ENCODE measurements at places on chromosomes 6 and 20.

GRCh38 chr6:1913577-1913976 lies 303.9 kb downstream of the FOXC1 start:
- DNase-seq, result no peak

- no peak for DNase-seq
These were observed 76.2 kb upstream of the RPS6KA2 start for GRCh38 chr6:166703149-166703710.

GRCh38 chr6:157135691-157136090 lies 187.6 kb downstream of the TMEM242 start:
- no peak for DNase-seq

- no peak for DNase-seq
These were observed 136.3 kb downstream of the TFAP2C start for GRCh38 chr20:56765172-56766073.

DNA sequence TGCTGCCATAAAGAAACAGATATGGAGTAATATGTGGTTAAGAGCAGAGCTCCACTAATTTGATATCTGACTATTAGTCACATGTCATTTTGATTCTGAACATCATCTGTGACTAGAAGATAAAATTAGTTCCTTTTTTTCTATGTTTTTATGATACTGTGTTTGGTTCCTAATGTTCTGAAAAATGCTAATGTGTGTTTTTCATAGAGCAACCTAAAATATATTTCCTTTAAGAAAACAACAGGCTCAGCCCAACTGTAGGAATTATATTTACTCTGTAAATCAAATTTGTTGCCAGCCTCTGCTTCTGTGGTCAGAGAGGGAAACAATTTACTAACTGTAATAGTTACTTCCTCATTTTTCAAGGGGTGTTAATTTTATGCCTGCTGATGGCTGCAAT lies 33.3 kb upstream of the TXLNB start:
- DNase-seq, result no peak

DNA sequence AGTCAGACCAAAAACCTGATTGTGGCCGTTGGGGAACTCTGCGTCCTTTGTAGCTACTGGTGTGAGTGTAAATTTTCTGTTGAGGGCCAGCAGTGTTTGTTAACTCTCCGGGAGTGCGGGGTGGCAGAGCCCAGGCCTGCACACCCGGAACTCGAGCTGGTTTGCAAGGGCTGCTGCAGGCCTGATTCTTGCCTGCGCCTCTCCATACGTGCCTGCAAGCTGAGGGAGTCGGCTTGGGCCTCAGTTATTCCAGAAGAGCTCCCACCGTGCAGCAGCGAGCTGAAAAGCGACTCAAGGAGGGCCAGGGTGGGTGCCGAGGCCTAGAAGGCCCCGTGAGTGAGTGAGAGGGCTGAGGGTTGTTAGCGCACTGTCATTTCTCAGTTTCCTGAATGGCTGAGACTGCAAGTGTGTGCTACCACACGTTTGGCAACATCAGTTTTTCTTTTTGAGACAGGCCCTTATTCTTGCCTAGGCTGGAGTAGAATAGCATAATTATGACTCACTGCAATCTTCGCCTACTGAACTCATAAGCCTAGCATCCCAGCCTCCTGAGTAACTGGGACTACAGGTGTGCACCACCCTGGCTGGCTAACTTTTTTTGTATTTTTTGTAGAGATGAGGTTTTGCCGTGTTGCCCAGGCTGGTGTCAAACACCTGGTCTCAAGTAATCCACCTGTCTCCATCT lies 33.9 kb upstream of the KIF13A start:
- DNase-seq, result no peak

DNA sequence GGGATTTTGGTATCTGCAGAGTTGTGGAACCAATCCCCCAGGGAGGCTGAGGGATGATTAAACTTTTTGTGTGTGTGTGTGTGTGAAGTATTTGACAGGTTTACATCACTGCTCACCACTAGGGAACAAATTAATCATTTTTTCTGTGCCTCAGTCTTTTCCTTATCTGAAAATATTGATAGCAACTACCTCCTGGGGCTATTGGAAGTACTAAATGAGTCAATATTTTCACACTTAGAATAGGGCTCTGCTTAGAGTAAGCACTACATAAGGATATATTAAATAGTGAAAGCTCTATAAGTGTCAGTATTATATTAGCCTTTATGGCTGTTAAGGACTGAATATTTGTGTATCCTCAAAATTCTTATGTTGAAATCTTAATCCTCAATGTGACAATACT lies 155.2 kb upstream of the UST start:
- DNase-seq, result no peak

- DNase-seq, result no peak
These were observed 80.3 kb downstream of the BACH2 start for GRCh38 chr6:90216072-90216977.

- DNase-seq, result no peak
These were observed 647 bp upstream of the POU5F1 start for GRCh38 chr6:31170987-31171671.

DNA sequence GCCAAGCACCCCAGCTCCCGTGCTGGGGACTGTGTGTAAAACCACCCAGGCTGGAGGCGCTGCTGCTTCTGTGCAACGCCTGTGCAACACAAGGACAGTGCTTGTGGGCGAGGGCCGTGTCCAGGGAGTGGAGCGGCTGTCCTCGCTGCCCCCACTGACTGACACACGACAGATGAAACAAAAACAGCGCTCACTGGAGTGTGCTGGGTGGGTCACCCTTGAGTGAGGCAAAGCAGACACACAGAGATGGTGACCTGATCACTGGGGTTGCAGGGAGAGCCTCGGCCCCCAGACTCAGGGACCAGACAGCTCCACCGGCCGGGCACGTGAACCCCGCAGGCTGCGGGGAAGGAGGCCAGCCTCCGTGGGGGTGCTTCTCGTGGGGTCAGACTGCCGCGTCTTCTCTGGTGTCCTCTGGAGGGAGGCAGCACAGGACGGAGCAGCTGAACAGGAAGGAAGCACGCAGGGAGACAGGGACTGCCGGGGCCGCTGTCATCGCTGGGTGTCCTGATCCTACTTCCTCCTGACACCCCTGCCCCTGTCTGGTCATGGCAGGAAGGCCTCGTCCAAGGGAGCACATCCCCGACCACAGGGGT lies 75.9 kb upstream of the CST7 start:
- DNase-seq, result no peak

GRCh38 chr6:115393821-115394220 lies 666.9 kb downstream of the FRK start:
- DNase-seq, result no peak

DNA sequence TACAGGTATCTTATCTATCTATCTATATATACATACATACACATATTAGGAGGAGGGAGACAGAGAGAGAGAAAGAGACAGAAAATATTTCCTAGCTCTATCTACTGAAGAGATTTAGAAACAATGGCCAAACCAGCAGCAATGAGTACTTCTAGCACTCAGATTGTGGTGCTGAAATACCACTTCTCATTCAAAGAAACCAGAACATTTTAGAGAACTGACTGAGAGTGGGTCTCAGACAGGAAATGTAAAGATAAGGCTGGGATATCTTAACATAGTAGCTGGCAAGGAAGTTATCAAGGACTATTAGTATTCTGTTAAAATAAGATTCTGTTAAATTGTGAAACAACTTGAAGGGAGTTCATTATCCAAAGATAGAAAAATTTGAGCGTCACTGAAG lies 57.0 kb downstream of the DNAAF9 start:
- no peak for DNase-seq

GRCh38 chr6:167330750-167331149 lies 5.9 kb downstream of the TTLL2 start:
- DNase-seq, result no peak

- no peak for DNase-seq
These were observed 5.8 kb upstream of the MLN start for GRCh38 chr6:33809594-33809993.

DNA sequence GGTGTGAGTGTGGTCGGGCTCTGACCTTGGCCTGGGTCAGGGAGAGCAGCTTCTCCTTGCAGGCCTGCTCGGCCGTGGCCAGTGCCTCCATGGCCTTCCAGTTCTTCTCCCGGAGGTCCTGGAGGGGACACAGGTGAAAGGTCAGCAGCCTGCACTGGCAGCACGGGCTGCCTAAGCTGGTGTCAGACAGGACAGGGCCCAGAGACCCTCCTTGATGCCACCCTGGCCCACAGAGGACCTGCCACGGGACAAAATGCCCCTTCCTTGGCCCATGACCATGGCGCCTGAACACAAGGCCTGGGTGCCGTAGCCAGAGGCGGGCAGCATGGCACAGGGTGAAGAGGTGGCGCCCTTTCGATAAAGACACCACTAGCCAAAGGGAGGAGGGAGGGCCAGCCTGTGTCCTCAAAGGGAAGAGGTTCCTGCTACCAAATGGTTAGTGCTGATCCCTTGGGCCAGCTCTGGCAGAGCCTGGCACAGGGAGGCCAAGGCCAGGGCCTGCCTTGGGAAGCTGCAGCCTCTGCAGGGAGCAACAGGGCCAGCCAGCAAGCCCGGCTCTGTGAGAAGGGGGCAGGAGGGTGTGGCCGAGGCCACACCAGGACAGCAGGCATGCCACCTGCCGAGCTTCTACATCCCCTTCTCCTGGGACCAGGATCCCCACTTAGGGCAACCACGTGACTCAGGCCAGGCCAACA lies 54.8 kb downstream of the DSTN start:
- no peak for DNase-seq

GRCh38 chr6:170024940-170025339 lies 265.9 kb downstream of the DLL1 start:
- no peak for DNase-seq

- no peak for DNase-seq
These were observed 696 bp downstream of the CALHM5 start for GRCh38 chr6:116512111-116512559.

DNA sequence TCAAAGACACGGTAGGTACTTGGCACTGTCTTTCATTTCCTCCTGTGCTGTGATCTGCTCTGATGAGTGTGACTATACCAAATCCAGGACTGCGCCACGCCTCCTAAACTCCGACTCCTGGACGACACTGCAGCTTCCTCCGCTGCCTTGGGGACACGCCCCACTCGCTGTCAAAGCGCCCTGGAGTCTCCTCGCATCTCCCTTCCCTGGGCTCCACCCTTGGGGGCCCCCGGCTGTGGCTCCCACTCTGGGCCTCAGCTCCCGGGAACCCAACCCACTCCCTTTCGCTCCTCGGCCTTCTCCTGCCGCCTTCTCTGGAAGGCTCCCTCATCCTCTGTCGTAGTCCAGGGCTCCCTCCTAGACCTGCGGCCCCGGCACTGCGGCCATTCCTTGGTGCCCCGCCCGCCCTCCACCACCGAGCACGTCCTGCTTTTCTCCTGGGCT lies 61.2 kb downstream of the RSPH3 start:
- no peak for DNase-seq

- no peak for DNase-seq
These were observed 60.9 kb downstream of the FYN start for GRCh38 chr6:111812060-111813038.

- DNase-seq, result no peak
These were observed 40.7 kb downstream of the RGS17 start for GRCh38 chr6:153090241-153090930.

- no peak for DNase-seq
These were observed 26.2 kb upstream of the VEGFA start for GRCh38 chr6:43743682-43744381.

DNA sequence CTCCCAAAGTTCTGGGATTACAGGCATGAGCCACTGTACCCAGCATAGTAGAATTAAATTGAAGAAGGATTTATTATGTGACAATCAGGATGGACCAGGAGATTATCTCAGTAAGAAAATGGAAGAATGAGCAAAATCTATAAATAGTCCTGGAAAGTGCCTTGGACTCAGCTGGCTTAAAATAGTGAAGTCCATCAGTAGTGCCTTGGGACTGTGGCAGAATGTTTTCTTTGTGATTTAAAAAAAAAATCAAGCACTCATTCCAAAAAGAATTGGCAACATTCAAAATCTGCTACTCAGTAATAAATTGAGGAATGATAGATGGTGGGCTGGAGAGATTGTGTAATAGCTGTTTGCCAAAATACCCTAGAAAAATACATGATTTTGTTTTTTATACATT lies 37.0 kb upstream of the MAS1 start:
- no peak for DNase-seq

DNA sequence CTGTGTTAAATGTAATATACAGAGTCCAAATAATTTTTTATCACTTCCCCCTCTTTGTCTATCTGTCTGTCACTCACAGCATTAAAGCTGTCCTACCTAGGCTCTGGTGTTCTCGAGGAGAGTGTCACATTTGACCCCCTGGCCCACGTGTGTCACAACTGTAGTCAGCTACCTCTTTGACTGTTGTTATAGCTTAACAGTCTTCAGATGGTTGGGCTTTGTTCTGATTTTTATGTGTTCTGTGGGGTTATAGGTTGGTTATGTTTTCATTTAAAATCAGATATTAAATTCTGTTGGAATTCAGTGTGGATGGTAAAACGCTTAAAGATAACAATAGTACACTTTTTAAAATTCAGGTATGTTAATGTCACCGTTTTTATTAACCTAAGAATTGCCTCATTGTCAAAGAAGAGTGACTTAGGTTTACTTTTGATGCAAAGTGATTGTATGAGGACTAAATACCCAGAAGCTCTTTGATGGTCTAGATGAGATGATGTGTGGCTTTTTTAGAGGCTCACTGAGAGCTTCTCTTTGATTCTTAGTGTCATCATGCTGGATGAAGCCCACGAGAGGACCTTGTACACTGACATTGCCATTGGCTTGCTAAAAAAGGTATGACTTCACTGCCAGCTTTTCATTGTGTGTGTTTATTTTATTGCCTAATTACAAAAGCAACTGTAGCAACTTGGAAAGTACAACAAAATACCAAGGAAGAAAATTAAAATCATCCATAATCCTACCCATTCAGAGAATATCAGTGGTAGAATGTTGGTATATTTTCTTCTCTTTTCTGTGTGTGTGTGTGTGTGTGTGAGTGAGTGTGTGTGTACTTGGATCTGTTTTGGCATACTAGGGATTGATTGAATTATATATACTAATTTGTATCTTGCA lies 29.9 kb downstream of the DHX35 start:
- no peak for DNase-seq

- DNase-seq, result no peak
These were observed 183.1 kb downstream of the GMPR start for GRCh38 chr6:16421462-16421960.

- no peak for DNase-seq
These were observed 28.5 kb upstream of the CCR6 start for GRCh38 chr6:167094436-167094819.

GRCh38 chr20:62688855-62689460 lies 19.7 kb upstream of the NTSR1 start:
- DNase-seq, result no peak

DNA sequence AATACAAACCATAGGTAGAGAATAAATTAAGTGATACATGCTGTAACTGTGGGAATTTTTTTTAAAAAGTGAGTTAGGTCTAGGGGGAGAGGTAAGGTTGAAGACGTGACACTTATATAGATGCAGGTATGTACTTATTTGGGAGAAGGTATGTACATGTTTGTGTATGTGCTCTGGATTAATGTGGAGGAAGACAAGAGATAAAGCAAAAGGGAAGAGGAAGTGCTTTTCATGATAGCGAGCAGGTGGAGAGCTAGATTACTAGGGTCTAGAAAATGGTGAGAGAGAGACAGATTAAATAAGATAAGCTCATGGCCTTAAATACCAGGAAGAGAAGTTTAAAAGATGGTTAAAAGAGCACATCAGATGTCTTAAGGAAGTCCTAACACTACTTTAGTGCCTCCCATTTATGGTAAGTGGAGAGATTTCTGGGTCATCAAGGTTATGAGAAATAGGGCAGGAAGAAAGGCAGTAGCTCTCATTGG lies 92.5 kb downstream of the MAN1A1 start:
- DNase-seq, result no peak
